Hair follicular keratinocyte (primary cell): ENCODE measurements at places on chromosomes 16 and 17. TPM values are rescaled to one million over a fixed set of nuclear protein-coding genes. Genes with fewer than 3 reads are reported as not detected.

The KRTAP4-5 gene
- not detected in 2 replicates for total RNA-seq

The SULT1A4 gene
- 0.76 and 2.0 TPM in 2 replicates for total RNA-seq

The WNT9B gene
- not detected in 2 replicates for total RNA-seq

The CCDC57 gene
- total RNA-seq: 9.4 and 13.4 TPM in 2 replicates

The ABCA9 gene
- total RNA-seq: 0.15 and 0.23 TPM in 2 replicates

The MAP1LC3B gene
- 23.8 and 33.6 TPM in 2 replicates for total RNA-seq

The HOXB2 gene
- 0.46 and 0.86 TPM in 2 replicates for total RNA-seq

The CES4A gene
- 1.1 and 2.4 TPM in 2 replicates for total RNA-seq

The WNK4 gene
- 2.1 and 6.2 TPM in 2 replicates for total RNA-seq

The MYH8 gene
- not detected in 2 replicates for total RNA-seq

The SLC38A8 gene
- total RNA-seq: not detected in 2 replicates

The BICDL2 gene
- total RNA-seq: 0.23 and 0.78 TPM in 2 replicates

The OR4D1 gene
- not detected in 2 replicates for total RNA-seq

The PRCD gene
- 0.84 and 1.4 TPM in 2 replicates for total RNA-seq

The PNMT gene
- not detected in 2 replicates for total RNA-seq
